ENCODE measurements at places on chromosomes 13 and 19.
A peak's percentile ranks its signal among the peaks of the same experiment; 100 is the strongest.

DNA sequence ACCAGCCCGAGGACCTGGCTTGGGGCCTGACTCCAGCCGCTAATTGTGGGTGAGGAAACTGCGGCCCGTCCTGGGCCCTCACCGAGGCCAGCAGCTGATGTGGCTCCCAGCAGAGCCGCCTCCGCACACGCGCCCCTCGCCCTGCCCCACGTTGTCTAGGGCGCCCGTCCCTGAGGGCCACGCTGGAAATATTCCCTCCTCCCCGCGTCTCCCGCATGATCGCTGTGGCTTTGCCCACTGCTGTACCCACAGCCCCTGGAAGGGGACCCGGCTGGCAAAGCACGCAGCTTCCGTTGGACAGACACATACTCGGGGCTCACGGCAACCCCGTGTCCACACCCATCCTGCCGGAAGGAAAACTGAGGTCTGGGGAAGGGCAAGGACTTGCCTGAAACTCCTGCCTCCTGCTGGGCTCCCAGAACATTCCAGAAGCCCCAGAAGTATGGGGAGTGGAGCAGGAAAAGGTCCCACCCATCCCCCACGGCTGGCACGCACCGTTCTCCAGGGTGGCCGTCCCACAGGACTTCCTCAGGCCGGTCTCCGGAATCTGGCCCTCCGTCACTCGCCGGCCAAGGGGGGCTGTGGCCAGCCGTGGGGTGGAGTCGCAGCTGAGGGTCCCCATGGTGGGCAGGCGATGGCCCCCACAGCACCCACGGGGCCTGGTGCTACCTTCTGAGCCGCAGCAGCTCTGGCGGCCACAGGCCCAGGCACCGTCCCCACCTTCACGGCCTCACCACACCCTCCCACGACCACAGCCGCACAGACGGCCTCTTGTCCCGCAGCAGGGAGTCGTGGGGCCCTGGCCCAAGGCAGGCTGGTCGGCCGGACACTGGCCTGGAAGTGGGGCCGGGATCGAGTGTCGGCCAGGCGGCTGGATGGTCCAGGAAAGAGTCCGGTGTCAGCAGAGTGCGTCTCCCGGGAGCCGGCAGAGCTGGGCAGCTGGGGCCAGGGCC is 13.6 kb upstream of the SHC2 start:
- DNase-seq, result no peak

GRCh38 chr13:76874479-76874878 is 11.7 kb downstream of the KCTD12 start:
- DNase-seq, result no peak

DNA sequence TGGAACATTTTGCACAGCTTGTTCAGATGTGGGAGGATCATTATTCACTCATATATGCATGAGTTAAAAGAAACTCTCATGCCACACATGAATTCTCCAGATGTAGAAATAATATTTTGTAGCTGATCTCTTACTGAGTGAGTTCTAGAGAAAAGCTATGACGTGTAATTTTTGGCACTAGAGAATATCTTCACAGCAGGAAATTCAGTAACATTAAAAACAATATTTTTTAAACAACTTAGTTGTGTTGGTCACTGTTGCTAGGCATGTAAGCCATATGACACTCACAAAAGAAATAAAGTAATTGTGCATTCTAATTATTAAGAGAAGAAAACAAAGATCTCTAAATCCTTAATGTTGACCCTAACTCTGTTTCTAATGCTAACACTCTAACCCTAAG is 371.4 kb upstream of the SLC10A2 start:
- DNase-seq, result no peak

GRCh38 chr13:25887962-25888655 is 163.7 kb downstream of the SHISA2 start:
- DNase-seq, result no peak

DNA sequence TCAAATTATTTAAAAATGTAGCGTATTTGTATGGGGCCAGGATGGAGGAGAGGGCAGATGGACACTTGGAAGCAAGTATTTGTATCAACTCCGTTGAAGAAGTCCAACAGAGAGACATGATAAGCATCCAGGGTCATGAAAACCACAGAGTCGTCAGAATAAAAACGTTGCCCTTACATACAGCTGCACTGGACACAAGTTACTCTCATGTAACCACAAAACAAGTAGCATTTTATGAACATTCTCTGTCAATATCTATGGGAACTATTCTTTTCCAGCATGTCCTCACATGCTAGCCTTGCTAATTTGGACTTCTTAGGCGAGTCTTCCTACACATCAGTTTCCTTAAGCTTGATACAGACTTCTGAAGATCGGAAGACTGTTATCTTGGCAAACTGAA is 35.0 kb downstream of the EFNB2 start:
- DNase-seq, result no peak

- no peak for DNase-seq
Measured at GRCh38 chr13:110548891-110549794, 12.4 kb downstream of the RAB20 start.

- no peak for DNase-seq
Measured at GRCh38 chr19:47633517-47633916, 24.6 kb downstream of the BICRA start.

DNA sequence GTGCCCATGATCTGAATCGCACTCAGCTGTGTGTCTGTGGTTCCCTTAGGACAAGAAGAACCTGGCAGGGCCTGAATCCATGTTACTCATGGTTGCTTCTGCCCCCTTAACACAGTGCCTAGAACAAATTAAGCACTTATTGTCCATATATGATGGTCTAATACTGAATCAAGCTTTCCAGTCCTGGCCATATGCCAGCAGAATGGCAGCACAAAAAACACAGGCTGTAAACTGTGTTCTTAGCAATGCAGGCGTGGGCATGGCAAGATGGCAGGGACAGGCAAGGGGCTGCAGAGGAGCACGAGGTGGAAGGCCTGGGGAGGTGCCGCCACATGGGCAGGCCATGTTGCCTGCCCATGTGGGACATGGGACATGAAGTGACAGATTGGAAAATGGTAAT is 68.2 kb downstream of the LATS2 start:
- DNase-seq, result no peak

GRCh38 chr19:584240-585001 is 5.3 kb upstream of the HCN2 start:
- DNase-seq, result no peak

DNA sequence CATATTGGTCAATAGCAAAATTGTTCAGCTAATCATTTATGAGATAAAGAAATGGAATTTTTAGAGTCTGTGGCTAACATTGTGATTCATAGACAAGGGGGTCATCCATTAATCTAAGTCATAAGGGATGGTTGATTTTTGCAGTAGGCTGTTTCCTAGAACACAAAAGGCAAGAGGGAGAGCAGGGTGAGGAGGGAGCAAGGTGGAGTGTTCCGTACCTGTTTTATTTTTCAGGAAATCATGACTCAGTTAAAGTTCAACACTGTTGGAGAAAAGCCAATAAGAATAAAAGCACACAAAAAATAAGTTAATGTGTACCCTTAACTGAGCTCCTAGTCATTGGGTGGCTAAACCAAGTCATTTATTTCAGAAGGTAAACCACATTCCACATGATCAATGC is 512.4 kb upstream of the ATXN8OS start:
- DNase-seq, result no peak

DNA sequence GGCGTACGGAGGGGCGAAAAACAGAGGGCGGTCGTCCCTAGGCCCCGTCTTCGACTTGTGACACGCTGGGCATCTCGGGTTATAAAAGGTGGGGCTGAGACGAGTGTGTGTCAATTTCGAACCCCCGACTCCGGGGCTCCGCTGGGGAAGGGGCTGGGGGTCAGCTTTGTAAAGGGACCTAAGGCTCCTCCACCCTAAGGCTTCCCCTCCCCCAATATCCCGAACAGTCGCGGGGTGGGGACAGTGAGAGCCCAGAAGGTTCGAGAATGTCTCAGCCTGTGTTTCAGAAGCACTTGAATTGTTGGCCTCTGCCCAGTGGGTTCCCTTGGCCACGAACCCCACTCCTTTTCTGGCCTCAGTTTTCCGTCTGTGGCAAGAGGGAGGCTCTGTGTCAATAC is 450 bp downstream of the SELENOW start:
- peak; percentile 31 for DNase-seq

GRCh38 chr13:108572782-108573211 is 56.6 kb upstream of the MYO16 start:
- no peak for DNase-seq

DNA sequence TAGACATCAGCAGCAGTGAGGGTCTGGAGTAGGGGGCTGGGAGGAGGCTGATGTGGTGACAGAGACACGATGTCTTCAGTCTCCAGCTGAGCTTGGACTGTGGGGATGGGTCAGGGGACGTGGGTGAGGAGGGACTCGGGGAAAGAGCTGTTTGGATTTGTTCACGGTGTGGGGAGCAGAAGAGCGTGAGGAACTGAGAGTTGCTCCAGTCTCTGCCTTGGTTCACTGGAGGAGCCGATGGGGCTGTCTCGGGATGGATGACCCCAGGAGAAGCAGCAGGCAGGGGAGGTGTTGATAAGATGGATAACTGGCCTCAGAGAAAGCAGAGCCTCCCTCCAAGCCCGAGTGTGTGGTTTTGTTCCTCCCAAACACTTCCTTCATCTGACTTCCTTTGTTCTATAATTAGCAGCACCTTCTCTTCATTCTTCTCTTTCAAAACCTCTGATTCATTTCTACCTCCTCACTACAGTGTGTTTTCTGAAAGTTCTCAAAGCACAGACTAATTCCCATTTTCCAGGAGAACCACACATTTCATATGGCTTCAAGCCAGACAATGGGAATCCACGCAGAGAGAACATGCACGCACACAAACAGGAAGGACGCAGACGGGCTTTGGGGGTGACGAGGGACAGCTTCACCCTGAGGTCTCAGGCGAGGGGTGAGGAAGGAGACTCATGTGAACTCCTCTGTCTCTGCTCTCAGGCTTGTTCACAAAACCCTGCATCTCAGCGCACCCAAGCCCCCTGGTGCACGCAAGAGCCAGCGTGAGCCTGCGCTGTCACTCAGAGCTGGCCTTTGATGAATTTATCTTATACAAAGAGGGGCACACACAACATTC is 18.6 kb downstream of the LAIR2 start:
- DNase-seq, result no peak

- no peak for DNase-seq
Measured at GRCh38 chr13:50572129-50572528, 271.4 kb downstream of the DLEU7 start.

DNA sequence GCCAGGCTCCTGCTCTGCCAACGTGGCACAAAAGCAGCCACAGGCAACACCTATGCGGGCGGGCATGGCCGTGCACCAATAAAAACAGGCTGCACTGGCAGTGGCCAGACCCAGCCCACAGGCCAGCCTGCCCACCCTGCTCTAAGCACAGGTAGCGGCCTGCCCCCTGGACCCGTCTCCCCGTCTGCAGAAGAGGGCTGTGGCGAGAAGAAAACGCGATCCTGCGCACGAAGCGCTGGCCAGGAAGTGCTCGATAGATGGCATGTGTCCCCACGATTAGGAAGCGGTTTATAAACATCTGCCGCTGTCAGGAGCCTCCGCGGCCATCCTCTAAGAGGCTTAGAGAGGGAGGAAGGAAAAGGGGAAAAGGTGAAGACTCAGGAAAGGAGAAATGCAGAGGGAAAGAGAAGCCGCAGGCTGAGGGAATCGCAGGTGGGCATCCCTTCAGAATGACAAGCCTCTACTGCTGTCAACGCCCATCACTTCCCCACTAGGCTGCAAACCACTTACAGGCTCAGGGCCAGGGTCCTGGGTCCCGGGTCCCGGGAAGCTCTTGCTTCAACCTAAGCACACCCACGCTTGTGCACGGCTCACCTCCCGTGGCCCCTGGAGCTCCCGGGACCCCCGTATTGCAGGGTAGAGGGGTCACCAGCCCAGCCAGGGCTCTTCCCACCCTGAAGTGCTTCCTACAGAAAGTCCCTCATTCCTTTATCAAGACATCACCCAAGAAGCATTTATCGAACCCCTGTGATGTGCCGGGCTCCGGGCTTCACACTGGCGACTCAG is 10.5 kb downstream of the MLLT1 start:
- no peak for DNase-seq

GRCh38 chr19:49475191-49475917 is 1.3 kb downstream of the FLT3LG start:
- no peak for DNase-seq

- no peak for DNase-seq
Measured at GRCh38 chr13:43132257-43132656, 108.9 kb downstream of the DNAJC15 start.

DNA sequence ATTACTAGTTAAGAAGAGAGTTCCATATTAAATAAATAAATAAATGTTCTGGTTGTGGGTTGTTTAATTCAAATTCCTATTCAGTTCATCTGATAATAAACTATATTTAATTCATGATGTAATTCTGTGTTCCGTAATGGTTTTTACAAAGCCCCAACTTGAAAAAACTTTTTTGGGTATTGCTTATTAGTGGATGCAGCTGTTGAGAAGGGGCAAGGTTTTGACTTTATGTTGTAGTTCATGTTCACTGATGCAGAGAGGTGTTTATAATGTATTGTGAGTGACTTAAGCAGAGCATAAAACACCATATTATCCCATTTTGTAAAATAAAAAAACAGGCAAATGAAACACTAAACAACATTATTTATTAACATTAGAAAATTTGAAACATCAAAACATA is 107.3 kb upstream of the TNFSF11 start:
- DNase-seq, result no peak

GRCh38 chr19:1171755-1172352 is 2.2 kb downstream of the SBNO2 start:
- no peak for DNase-seq

GRCh38 chr13:94382517-94382916 is 97.0 kb downstream of the DCT start:
- no peak for DNase-seq

DNA sequence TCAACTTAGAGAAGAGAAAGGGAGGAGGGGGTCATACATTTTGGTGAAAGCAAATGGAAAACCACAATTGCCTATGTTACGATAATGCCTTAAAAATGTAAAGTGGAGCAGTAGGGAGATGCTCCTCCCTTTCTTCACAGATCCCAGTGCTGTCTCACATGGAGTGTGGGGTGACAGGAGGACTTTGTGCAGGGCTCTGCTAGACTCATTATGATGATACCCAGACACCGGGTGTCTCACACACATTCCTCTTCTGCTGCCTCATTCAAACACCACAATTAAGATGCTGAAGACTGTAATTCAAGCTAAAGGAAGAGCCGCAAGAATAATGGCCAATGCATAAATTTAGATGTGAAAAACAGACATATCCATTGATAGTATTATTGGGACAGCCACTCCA is 150.6 kb downstream of the LHFPL6 start:
- DNase-seq, result peak; percentile 29

DNA sequence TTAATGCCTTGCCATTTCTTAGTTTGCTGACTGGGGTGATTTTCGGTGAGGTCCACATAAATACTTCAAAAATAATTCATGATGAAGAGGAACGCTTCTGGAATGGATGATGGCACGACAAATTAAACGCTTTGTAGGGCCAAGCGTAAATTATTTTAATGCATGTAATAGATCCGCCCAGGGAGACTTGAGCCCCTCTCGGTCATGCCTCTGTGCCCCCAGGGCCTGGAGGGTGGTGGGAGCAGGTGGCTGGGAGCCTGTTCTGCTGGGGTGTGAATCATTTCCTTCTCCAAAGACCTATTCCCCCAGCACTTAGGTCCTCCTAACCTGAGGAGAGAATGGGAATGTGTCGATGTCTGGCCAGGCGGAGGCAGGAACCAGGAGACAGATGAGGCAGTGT is 350.6 kb downstream of the ZNF536 start:
- no peak for DNase-seq
